Uterus (tissue), 4 donors: ENCODE measurements at places on chromosomes 6 and 20. TPM values are rescaled to one million over a fixed set of nuclear protein-coding genes. Genes with fewer than 3 reads are reported as not detected.

DNA sequence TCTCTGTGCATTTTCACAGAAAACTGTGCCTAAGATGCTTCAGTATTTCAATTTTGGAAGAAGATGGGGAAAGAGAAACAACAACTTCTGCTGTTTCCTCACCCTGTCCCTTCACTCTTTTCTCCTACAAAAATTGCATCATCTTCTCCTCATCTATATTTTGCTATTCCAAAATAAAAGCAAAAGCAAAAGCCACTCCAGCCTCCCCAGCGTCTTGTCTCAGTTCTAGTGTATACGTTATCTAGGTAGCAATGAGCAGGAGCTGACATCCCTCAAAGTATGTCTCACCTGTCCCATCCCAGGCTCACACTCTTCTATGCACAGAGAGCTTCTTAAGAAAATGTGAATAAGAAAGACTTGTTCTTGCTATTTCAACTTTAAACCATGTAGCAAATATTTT is 163.8 kb upstream of the TAB2 start:
- no peak for DNase-seq
- no peak overlapping the region for H3K4me3 ChIP-seq
- H3K4me1 ChIP-seq: no peaks in the 10 kb centered on the region
- no peak overlapping the region for H3K27ac ChIP-seq

The GSTA5 gene
- not detected for total RNA-seq

DNA sequence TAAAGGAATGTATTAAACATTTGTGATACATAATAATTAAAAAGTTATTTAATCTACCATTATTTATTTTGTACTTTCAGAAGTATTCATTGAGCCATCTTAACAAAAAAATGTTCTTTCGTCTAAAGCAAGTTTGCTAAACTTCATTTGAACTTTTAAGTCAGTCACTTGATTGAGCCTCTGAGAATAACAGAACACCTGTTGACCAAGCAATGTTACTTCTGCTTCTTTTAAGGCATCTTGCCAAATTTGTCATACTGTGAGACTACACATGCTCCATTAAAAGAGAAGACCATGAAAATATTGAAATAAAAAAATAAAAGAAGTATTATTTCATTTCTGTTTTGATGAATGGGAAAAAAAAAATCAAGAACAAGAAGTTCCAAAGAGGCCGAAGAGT is 141.8 kb upstream of the BMP5 start:
- H3K4me3 ChIP-seq: no peak overlapping the region
- H3K4me1 ChIP-seq: no peaks in the 10 kb centered on the region
- H3K27ac ChIP-seq: no peak overlapping the region
- no peak for DNase-seq

The TUBB1 gene
- not detected for total RNA-seq

The TBXT gene
- total RNA-seq: not detected

- H3K27ac ChIP-seq: no peak overlapping the region
- no peak overlapping the region for H3K4me3 ChIP-seq
- no peak for DNase-seq
- H3K27me3 ChIP-seq: no peaks in the 10 kb centered on the region
Observed at GRCh38 chr6:105869835-105870440, 216.2 kb upstream of the PRDM1 start.

The MLIP gene
- total RNA-seq: not detected
